ENCODE measurements at places on chromosomes 5 and 9. TPM values are rescaled to one million over a fixed set of nuclear protein-coding genes. Genes with fewer than 3 reads are reported as not detected.

DNA sequence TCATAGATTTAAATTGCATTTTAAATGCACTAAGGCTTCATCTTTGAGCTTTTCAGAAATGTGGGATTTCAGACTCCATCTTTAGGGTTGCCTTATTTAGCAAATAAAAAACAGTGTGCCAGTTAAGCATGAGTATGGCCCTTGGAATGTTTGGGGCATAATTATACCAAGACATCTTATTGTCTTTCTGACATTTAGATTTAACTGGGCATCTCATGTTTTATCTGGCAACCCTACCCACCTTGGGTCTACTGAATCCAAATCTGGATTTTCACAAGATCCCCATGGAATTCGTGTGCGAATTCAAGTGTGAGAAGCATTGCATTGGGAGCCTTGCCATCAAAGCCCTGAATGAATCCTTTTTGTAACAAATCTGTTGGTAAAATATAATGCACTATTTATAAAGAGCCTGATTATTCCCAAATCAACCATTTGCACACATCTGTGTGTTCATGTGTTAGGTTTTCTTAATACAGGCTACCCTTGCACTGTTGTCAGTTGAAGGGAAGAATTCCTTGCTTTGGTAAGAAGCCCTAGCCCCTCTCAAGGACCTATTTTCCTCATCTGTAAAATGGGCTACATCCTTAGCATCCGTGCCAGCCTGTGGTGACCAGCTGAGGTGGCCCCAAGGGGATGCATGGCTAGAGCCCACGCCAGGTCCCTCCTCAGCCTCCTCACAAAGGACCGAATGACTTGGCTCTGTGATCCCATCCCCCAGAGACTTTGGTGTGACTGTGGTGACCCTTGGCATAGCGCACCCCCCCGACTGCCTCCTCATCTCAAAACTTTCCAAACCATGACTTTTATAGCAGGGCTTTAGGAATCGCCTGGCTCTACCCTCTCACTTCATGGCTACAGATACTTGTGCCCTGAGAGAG is 8.1 kb downstream of the GSN start:
- DNase-seq: no peak

DNA sequence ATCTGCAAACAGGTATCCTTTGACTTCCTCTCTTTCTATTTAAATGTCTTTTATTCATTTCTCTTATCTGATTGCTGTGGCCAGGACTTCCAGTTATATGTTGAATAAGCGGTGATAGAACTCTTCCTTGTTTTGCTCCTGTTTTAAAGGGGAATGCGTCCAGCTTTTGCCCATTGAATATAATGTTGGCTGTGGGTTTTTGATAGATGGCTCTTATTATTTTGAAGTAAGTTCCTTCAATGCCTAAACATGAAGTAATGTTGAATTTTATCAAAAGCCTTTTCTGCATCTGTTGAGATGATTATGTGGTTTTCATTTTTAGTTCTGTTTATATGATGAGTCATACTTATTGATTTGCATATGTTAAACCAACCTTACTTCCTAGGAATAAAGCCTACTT is 300.5 kb upstream of the CTNND2 start:
- no peak for DNase-seq

- DNase-seq: no peak
Observed at GRCh38 chr5:110751902-110752762, 13.3 kb downstream of the SLC25A46 start.

- no peak for DNase-seq
Observed at GRCh38 chr9:94973451-94973941, 247.0 kb downstream of the AOPEP start.

DNA sequence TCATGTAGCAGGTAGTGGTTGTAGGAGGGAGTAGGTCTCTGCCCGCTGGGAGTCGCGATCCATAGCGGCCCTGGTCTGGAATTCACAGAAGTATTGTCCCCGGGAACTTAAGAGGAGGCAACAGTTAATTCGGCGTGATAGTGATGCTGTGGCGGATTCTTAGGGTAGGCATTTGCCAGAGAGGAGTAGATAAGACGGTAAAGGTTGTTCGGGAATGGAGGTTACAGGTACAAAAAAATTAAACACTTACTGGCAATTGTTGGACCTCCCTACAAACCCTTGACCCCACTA is 679 bp downstream of the SMC5 start:
- DNase-seq: no peak

DNA sequence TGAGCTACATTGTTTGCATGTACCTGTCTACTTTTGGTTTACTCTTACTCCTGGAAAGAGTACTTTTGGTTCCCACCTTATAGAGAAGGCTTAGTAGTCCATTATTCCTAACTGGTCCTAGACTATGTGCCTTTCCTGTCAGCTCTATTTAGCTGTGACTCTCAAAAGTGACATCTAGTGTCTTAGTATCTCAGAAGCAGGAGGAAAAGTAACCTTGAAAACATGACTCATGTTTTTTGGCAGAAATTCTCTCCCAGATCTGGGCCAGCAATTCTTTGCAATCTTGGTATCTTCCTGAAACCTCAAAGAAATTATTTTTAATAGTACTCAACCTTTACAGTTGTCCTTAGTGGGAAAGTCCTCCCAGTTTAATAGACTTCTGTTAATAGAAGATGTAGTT is 691.7 kb upstream of the SEMA6A start:
- DNase-seq: no peak

- no peak for DNase-seq
Observed at GRCh38 chr9:125534971-125535701, 171.9 kb downstream of the MAPKAP1 start.

DNA sequence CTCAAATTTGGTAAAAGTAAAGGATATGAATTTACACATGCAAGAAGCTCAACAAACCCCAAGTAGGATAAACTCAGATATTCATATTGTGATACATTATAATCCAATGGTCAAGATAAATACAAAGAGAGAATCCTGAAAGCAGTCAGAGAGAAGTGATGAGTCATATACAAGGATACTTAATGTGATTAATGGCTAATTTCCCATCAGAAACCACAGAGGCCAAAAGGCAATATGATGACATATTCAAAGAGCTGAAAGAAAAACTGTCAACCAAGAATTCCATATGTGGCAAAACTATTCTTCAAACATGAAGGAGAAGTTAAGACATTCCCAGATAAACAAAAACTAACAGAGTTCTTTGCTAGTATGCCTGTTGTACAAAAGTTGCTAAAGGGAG is 19.5 kb upstream of the IRF1 start:
- no peak for DNase-seq

DNA sequence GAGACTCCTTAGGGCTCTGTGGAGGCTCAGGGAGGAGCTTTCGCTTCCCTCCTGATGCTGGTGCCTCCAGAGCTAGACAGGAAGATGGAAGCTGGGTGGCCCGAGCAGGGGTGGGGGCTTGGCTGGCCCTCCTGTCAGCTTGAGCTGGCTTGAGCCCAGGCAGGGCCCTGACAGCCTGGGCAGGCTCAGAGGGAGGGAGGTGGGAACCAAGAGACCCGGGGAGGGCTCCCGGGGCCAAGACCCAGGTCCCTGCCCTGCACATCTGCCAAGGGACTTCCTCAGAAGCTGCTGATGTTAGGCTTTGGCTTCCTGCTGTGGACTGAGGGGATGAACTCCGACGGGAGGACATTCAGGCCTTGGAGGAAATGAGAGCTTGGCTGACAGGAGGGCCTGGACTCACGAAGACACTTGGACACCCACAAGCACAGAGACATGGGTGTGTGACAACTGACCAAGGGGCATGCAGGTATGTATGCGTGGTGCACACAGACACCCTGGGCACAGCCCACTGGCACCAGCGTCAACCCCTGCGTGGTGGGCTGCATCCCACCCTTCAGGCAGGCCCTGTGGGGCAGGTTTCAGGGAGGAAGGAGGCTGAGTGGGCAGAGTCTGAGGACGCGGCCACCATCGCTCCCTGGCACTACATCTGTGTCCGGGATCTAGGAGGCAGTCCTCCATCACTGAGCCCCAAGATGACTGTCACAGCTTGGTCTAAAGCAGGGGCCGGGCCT is 1.7 kb upstream of the LTC4S start:
- no peak for DNase-seq

DNA sequence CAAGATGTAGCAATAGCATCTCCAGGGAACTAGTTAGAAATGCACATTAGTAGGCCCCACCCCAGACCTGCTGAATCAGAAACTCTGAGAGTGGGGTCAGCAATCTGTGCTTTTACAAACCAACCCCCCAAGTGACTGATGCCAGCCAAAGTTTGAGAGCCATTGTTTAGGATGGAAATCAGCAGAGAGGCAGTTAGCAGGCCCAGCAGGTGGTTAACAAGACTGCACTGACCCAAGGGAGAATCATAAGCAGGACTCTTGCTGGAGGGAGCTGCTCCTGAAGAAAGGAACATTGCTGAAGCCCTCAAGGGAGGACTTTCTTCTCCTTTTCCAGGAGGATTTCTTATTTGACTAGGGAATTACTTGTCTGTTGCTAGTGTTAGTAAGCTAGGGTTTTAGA is 74.2 kb upstream of the SLC12A2 start:
- DNase-seq: no peak

The LRRTM2 gene
- total RNA-seq: 0.55 TPM

The MEIKIN gene
- not detected for total RNA-seq

The BARX1 gene
- total RNA-seq: 0.28 TPM

The CATSPER3 gene
- total RNA-seq: 0.48 TPM

The PCDHA9 gene
- total RNA-seq: 0.26 TPM

The SPTAN1 gene
- total RNA-seq: 303 TPM

The ARHGEF28 gene
- 22.5 TPM for total RNA-seq

The FAM200C gene
- total RNA-seq: 6.1 TPM

The TOPORS gene
- total RNA-seq: 17.8 TPM

The ZNF169 gene
- total RNA-seq: 5.1 TPM

The PCDHGA3 gene
- 8.2 TPM for total RNA-seq
